Choroid plexus epithelial cell (primary cell): ENCODE measurements at places on chromosomes 5 and 9.

GRCh38 chr9:72294936-72295335 is 70.1 kb downstream of the ZFAND5 start:
- no peak for DNase-seq

- DNase-seq: no peak
Measured at GRCh38 chr5:142864290-142865260, 94.4 kb downstream of the ARHGAP26 start.

- no peak for DNase-seq
Measured at GRCh38 chr9:128246471-128246870, 29.3 kb downstream of the GOLGA2 start.

- DNase-seq: no peak
Measured at GRCh38 chr9:108677776-108678175, 178.0 kb downstream of the ACTL7B start.

DNA sequence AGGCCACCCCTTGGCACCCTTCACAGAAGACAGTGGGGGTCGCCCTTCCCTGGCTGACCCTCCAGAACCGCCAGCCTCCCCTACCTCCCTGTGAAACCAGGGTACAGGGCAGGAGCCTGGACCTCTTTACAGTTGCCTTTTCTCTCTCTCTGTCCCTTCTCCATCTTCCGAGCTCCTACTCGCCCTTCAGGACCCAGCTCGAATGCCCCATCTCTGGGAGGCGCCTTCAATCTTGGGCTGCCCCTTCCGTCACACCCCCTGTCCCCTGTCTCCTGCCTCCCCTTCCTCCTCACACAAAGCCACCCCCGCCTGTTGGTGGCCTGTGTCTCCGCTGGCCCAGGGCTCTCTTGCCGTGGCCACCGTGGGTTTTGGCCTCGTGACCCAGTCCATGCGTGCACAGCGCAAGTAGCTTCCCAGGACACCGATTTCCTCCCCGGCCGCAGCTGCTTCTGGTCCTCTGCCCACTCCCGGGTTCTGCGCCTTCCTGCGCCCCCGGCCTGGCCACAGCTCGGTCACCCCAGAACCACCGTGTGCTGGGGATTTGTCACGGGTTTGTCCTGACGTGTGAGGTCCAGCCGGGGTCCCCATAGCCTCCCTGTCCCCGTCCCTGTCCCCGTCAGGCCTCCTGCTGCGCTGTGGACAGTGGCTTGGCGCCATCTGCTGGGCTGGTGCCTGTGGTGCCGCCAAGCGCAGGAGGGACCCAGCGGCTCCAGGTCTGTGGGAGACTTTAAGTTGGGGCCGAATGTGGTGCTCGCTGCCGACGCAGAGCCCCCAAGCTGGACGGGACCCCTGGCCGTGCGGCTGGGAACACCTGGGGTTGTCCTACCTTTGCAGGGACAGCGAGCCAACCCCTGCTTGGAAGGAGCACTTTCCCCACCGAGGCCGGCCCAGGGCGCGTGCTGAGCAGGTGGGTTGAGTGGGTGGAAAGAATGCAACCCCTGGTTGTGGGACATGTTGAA is 4.0 kb upstream of the TMEM250 start:
- DNase-seq: peak; percentile 42

DNA sequence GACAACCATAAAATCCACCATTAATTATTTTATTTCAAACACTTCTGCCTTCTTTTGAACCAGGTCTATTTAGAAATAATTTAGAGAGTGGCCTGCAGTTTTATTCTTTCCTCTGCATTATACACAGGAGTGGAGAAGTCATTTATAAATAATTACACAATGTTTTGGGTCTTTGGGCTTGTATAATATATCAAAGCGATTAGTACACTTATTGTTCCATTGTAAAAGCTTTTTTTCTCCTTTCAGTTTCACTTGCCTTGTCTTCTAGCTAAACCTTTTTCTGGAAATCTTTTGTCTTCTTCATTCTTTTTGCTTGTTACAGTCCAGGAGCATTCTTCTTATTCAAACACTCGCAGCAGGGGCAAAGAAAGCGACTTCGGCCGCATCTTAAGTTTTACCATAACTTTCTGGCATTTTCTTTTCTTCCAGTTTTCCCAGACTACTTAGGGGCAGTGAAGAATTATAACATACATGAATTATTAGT is 7.3 kb upstream of the NEUROG1 start:
- DNase-seq: no peak

DNA sequence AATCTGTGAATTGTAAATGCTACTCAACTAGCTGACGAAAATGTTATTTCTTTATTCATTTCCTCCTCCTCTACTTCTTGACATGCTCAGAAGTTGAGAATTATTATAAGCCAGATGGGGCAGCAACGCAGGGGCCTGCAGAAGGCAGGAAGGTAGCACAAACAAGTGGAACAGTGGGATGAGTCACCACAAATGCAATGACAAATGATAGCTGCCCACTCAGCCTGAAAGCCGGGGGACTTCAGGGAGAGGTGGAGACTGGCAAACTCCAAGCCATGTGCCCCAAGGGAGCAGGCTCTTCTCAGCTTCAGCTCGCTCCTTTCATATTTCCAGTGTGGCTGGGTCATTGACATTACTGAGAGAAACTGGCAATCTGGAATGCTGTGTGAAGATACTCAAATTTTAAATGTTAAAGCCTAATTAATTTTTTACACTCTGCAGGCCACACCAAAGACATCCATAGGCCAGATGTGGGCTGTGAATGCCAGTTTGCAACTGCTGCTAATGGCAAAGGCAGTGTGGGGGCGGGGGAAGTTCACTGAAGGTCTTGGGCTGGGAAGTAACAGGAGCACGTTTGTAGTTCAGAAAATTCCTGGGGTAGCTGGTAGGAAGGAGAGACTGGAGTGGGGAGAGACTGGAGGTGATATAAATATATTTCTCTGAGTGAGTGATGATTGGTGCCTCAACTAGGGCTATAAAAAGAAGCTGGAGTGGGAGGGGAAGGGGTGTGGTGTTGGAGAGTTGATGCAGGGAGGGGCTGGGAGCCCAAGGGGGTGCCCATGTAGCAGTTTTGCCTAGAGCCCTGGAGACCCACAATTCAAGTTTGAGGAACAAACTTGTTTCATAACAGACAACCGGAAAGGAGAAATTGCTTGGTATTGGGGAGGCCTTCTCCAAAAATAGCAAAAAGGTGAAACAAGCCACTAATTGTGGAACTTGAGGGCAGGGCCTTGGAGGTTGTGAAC is 20.8 kb upstream of the ADRB2 start:
- DNase-seq: peak; percentile 17

GRCh38 chr5:103793595-103794182 is 231.1 kb upstream of the NUDT12 start:
- no peak for DNase-seq

GRCh38 chr9:76213751-76214150 is 180.5 kb downstream of the RFK start:
- DNase-seq: no peak

- peak; percentile 62 for DNase-seq
Measured at GRCh38 chr9:132069046-132069898, 10.4 kb downstream of the MED27 start.

DNA sequence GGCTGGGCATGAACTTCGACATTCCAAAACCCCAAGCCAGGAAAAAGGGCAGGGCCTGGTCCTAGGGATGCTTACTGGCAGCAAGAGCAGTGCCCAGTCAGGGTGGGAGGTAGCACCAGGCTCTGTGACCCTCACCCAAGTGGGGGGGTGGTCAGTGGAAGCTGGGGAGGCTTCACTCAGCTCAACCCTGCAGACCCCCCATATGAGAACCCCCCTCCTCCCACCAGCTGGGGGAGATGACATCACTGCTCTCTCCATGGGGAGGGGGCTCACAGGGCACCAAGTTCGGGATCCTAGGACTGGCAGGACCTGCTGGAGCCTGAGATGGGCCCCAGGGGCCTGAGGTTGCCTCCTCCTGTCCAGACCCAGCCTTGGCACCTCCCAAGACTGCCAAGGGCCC is 4.7 kb downstream of the DNLZ start:
- no peak for DNase-seq

DNA sequence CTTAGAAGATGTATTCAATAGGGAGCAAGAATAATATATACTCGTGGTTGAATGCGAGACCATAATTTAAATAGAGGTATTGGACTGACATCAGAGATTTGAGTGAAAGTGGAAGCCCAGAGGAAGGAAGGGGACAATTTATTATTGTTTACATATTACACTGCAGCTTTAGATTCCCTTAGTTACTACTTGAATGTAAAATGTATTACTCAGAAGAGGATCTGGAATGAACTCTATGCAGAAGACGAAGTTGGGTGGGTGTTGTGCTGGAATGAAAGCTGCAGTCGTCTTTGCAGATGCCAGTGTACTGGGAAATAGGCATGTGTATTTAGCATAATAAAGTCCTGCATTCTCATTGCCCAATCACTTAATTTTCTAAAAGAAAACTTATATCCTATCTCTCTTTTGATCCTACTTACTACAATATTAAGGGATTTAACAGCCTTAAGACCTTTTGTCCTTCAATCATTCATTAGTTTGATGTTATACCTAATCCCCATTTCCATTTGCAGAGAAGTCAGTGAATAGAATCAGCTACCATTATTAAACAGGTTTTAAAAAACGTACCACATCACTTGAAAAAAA is 570.7 kb upstream of the WWC1 start:
- peak; percentile 48 for DNase-seq

GRCh38 chr5:1412163-1412562 is 33.1 kb downstream of the SLC6A3 start:
- DNase-seq: no peak

DNA sequence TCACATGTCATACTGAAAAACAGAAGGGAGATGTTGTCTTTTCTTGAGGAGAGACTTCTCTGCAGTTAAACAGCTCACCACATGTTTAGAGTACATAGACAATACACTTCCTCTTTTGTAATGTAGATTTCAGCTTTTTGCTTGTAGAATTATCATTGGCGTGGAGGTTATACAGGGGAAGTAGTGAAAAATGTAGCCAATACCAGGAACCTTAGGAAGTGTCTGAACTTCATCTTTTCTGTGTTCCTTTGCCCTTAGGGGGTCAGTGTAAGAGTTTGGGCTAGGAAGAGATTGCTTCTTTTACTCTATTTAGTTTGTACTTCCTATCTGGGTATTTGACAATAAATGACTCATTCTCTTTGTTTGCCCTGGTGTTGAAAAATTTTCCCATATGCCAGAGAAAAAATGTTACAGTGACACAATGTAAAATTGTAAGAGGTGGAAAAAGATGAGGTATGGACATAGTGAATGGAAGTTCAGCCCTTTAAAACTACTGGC is 21.0 kb upstream of the CDKN2B start:
- DNase-seq: peak; percentile 81

- DNase-seq: no peak
Measured at GRCh38 chr5:142432961-142433360, 108.1 kb upstream of the SPRY4 start.

GRCh38 chr5:150500905-150501304 is 7.0 kb upstream of the NDST1 start:
- DNase-seq: no peak

DNA sequence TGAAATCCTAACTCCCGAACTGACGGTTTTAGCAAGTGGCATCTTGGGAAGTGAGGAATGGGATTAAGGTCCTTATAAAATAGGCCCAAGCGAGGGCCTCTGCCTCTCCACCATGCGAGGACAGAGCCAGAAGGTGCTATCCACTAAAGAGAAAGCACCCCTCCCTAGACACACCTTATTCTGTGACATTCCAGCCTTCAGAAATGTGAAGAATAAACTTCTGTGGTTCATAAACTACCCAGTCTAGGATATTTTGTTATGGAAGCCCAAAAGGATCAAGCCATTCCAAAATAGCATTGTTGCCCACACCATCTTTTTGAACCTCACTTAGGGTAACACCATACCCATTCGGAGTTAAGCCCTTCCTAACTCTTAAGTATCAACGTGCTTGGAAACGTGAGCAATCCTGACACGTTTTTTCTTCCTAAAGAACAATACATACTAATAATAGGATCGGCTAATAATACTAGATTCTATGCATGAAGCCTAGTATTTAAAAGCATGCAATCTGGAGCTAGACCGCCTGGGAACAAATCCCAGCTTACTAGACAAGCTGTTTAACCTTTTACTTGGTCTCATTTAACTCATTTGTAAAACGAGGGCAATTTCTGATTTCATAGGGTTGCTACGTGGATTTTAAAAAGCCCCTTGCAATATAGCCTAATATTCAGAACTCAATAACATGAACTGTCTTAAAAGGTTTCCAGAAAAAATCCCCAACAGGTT is 1.1 kb upstream of the SMC2 start:
- peak; percentile 43 for DNase-seq

- no peak for DNase-seq
Measured at GRCh38 chr5:144378681-144379080, 208.0 kb downstream of the KCTD16 start.

DNA sequence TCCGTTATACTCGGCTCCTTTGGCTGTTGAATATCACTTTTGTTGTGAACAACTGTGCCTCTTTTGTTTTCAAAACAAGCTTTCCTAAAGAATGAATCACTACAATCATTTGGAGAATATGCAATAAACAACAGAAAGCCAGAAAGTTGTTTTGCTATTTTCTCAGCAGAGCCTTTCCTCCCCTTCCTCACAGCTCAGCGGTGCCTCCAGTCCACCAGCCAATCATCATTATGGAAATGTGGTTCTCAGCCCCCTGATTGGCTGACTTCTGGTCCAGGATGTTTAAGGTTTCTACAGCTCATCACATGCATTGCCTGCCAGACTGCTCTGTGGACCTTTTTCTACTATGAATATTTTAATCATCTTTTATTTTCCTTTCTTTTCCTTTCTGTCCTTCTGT is 9.1 kb upstream of the ZNF608 start:
- peak; percentile 22 for DNase-seq

GRCh38 chr5:40202814-40203440 is 476.8 kb upstream of the PTGER4 start:
- no peak for DNase-seq

GRCh38 chr5:66558560-66558959 is 37.6 kb upstream of the MAST4 start:
- DNase-seq: no peak

DNA sequence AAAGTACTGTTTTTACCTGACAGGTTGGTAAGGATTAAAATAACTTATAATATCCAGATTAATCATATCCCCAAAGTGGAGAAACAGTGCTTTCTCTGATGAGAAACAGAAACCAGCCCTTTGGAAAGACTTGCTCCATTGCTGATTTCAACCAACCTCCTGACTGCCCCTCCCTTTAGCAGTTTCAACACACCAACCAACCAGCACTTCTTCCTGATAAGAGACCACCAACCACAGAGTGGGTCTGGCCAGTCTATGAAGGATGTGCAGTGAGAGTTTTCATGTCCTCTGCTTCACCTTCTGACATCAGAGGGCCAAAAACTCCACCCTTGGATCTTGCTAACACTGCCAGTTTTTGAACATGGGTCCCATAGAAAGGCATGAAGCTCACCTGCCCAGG is 28.1 kb downstream of the RIGI start:
- DNase-seq: no peak

DNA sequence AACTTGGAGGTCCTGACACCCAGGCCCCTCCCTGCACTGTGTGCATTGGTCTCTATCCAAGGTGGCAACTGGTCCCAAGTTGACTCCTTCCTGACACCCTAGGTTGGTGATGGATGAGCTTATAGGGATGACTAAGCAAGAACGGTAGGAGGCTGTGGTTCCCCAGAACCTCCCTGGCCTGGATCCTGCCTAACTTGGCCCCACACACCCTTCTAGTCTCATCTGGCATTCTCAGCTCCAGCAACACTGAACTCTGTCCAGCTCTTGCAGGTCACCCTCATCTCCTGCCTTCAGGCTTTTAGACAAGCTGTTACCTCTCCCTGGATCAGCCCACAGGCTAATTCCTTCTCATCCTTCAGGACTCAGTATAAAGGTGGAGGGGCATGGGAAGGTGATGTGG is 16.5 kb downstream of the AQP3 start:
- DNase-seq: no peak

- DNase-seq: no peak
Measured at GRCh38 chr5:178385496-178385890, 152.9 kb upstream of the PHYKPL start.
